Breast epithelium (tissue), 4 donors: ENCODE measurements at places on chromosomes 1 and 21.

- no peak for DNase-seq
Measured at GRCh38 chr1:83615370-83615769, 383.6 kb downstream of the TTLL7 start.

GRCh38 chr1:42935971-42936308 is 22.7 kb downstream of the SLC2A1 start:
- no peak for DNase-seq

DNA sequence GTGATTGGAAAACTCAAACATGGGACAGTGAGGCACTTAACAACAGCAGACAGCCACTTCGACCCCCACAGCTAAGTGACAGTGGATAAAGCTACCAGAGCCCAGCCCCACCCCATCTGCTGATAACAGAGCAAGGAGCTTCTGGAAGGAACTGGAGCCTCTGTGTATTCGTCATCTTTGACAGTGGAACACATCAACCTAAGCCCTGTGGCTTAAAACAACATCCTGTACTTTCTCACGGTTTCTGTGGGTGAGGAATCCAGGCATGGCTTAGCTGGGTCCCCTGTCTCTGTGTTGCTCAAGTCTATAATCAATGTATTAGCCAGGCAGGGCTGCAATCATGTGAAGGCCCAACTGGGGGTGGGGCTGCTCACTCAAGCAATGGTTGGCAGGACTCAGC is 18.4 kb upstream of the SIPA1L2 start:
- no peak for DNase-seq

- no peak for DNase-seq
Measured at GRCh38 chr1:157269656-157270375, 131.6 kb upstream of the ETV3 start.

GRCh38 chr1:30305519-30305918 is 417.9 kb downstream of the MATN1 start:
- no peak for DNase-seq

DNA sequence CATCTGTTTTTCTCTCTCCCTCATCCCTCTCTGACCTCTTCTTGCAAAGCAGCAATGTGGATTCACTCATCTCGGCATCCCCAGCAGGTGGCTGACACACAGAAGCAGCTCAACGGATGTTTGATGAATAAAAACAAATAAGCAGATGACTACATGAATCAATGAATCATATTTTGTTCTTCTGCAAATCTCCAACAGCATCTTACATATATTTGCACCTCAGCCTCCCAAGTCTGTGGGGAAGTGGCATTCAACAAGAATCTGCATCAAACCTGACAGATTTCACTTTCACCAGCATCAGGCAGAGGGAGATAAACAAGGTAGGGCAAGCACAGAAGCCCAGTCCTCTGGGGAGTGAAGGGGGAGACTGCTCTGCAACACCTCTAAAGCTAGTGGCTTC is 34.0 kb downstream of the CAPN8 start:
- DNase-seq = no peak
